ENCODE measurements at places on chromosomes 3 and 15.

DNA sequence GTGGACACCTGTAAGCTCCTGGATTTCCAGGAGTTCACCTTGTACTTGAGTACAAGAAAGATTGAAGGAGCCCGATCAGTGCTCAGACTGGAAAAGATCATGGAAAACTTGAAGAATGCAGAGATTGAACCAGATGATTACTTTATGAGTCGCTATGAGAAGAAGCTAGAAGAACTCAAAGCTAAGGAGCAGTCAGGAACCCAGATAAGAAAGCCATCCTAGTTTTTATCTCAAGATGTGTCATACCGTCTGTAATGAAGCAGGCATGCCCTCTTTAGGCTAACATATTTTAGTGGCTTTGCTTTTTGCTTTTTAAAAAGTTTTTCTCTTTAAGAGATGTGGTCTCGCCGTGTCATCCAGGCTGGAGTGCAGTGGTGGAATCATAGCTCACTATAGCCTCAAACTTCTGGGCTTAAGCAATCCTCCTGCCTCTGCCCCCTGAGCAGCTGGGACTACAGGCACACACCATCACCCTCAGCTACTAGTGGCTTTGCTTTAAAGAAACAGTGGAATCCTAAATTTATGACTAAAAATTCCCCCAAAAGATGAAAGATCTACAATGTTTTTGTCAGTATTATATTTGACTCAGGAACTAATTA lies 28.1 kb downstream of the EXOG start:
- DNase-seq: no peak

DNA sequence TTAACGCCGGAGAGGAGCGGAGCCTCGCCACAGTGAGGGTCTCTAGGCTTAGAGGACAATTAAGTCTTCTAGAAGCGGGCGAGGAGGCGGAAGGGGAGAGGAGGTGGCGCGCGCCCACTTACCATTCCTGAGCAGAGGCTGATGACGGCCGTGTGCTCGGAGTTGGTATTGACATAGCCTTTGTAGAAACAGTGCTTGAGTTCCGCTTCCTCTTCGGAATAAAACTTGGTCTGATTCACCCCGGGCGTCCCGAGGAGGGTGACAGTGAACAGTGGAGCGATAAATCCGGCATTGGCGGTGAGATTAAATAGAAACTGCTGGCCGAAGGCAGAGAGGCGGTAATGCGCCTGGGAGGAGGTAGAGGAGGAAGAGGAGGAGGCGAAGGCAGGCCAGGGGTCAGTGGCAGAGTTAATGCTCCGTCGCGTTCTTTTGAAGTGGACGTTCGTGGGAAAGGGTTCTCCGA lies 1.3 kb downstream of the ADAMTS9 start:
- no peak for DNase-seq

GRCh38 chr3:100871306-100871705 lies 121.9 kb downstream of the ABI3BP start:
- DNase-seq: no peak

DNA sequence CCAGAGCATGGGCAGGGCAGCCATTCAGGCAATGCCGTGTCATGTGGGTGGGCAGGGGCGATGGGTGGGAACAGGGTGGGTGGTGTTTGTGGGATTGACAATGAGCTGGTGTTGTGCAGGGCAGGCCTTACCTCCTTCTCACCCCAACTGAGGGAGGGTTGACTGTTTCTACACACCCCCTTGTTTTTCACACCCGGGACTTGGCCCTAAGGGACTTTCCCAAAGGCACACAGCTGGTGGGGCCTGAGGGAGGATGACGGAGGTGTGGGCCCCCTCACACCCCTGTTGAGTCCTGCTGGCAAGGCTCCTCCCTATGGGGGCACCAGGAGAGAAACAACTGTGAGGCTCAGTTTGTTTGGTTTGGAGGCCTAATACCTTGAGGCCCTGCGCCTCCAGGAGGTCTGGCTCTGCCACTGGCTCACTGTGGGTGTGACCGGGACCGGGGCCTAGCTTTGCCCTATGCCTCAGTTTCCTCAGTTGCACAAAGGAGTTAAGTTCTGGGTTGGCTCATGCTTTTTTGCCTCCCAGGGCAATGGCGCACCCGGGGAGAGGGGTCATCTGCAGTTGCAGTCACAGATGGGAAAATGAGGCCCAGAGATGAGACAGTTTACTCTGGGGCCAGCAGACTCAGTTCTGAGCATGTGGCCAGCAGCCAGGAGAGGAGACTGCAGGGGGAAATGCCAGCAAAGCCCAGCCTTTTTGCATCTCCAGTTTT lies 5.1 kb upstream of the DNAH1 start:
- DNase-seq: no peak

DNA sequence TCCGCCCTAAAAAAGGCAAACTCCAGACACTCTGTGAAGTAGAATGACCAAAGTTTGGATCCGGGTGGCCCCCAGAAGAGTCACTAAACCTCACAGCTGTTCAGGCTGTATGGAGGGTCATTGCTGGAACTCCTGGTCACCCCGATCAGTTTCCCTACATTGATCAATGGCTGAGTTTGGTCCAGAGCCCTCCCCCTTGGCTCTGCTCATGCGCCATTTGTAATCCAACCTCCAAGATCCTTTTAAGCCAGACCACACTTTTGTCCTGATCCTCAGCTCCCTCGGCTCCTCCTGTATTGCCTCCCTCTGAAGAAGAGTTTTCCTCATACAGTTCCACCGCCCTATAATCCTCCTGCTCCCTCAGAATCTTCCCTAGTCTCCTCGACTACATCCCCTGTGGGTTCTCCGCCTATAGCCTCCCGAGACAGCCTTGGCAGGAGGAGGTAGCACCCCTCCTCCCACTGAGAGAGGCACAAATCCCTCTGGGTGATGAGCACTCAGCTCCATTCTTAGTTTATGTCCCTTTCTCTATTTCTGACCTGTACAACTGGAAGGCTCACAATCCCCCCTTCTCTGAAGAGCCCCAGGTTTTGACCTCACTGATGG lies 42.2 kb downstream of the ZBTB11 start:
- no peak for DNase-seq

GRCh38 chr3:77456431-77456830 lies 416.5 kb downstream of the ROBO2 start:
- no peak for DNase-seq

DNA sequence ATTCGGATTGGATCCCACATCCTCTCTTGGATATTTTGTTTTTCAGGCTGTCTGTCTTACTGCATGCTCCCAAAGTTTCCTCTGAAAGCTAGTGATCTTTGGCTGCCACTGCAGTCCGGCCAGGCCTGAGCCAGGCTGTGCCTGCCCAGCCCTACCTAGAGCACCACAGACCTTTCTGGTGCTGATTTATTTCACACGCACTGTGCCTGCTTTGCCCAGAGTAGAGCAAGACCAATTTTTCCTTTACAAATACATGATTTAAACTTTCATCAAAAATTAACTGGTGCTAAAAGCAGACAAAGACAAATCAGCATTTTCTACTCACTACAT lies 28.0 kb upstream of the NDUFB4 start:
- no peak for DNase-seq

GRCh38 chr3:59300733-59301132 lies 250.9 kb upstream of the CFAP20DC start:
- DNase-seq: no peak

Data from left hindlimb (tissue), 1 donor.